ENCODE measurements at places on chromosomes 2 and 18. TPM values are rescaled to one million over a fixed set of nuclear protein-coding genes. Genes with fewer than 3 reads are reported as not detected.

DNA sequence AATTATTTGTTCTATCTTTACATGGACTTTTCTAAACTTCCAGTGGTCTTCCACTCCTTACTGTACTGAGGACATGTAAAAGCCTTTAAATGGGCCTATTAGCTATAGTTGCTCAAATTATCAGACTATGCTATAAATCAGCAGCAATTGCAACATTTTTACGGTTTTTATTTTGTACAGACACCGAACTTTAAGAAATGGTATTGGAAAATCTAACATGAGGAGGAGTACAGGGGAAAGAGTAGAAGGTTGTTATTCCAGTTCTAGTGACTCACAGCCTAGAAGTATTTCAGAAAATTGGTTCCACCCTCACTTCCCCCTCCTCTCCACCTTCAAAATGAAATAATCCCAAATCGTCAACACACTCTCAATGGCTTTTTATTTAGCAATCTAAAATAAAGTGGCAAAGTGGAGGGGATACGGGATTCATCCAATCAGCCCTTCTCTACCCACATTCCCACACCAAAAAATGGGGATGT, 1.1 kb downstream of the NCKAP1 start:
- peaks cover 26% of the 10 kb centered on the region for H3K4me1 ChIP-seq
- peaks cover 3% of the 10 kb centered on the region for H3K27me3 ChIP-seq
- no peak overlapping the region for H3K27ac ChIP-seq
- H3K4me3 ChIP-seq: no peak overlapping the region
- no peaks in the 10 kb centered on the region for H3K36me3 ChIP-seq

GRCh38 chr2:16973586-16974286, 308.1 kb upstream of the CYRIA start:
- H3K36me3 ChIP-seq: no peaks in the 10 kb centered on the region
- H3K4me1 ChIP-seq: no peaks in the 10 kb centered on the region
- no peak for DNase-seq
- no peaks in the 10 kb centered on the region for H3K27me3 ChIP-seq
- no peak overlapping the region for H3K4me3 ChIP-seq

DNA sequence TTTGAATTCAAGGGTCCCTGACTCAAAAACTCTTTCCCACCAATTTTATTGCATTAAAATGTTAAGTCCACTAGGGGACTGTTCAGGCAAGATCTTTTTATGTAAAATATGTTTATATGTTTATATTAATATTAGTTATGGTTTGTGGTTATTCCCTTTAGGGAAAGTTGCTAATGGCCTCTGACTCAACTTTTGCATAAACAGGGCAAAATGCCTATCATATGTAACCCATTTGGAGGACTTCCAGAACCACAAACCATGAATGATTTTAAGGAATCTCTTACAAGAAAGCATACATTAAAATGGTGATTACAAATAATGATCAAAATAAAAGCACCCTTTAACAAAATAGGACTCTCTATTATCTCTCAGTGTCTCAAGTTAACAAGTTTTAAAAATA, 1484.5 kb upstream of the ZEB2 start:
- no peaks in the 10 kb centered on the region for H3K36me3 ChIP-seq
- H3K27ac ChIP-seq: no peak overlapping the region
- H3K27me3 ChIP-seq: no peaks in the 10 kb centered on the region

GRCh38 chr2:128695646-128696220, 377.1 kb upstream of the HS6ST1 start:
- no peak overlapping the region for H3K4me3 ChIP-seq
- no peaks in the 10 kb centered on the region for H3K4me1 ChIP-seq
- H3K27me3 ChIP-seq: no peaks in the 10 kb centered on the region

- H3K27ac ChIP-seq: no peak overlapping the region
- H3K4me1 ChIP-seq: peaks cover 29% of the 10 kb centered on the region
- no peaks in the 10 kb centered on the region for H3K27me3 ChIP-seq
- no peak overlapping the region for H3K4me3 ChIP-seq
- H3K36me3 ChIP-seq: no peaks in the 10 kb centered on the region
These were observed 279.7 kb upstream of the TRIB2 start for GRCh38 chr2:12436935-12437561.

The C2orf66 gene
- total RNA-seq: 0.53 TPM

GRCh38 chr2:152485954-152486736, 151.2 kb downstream of the FMNL2 start:
- DNase-seq: no peak
- no peak overlapping the region for H3K4me3 ChIP-seq
- H3K27ac ChIP-seq: no peak overlapping the region
- no peaks in the 10 kb centered on the region for H3K4me1 ChIP-seq
- H3K36me3 ChIP-seq: no peaks in the 10 kb centered on the region
- H3K27me3 ChIP-seq: no peaks in the 10 kb centered on the region

DNA sequence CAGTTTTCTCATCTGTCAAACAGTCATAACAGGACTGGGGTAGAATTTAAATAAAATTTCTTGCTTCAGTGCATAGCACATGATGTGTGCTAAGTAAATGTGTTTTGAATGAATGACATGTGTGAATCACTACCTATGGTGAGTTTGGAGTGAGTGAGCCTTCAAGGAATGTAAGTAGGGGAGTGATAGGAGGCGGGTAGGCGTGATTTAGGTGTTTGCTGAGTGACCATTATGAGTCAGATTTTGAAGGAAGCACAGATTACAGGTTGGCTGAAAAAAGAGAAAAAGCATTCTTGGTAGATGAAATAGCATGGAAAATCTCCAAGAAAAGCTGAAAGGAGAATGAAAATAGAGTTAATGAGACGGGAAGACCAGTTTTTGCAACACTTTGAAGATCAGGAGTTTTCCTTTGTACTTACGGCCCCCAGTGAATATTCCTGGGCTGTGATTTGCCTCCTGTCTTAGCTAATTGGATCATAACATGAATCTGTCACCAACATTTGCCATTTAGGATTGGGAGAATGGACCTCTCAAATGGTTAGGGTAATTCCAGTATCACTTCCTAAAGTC, 136.9 kb upstream of the GATA6 start:
- H3K4me1 ChIP-seq: no peaks in the 10 kb centered on the region
- no peaks in the 10 kb centered on the region for H3K36me3 ChIP-seq
- DNase-seq: no peak
- H3K27me3 ChIP-seq: no peaks in the 10 kb centered on the region

GRCh38 chr2:173602153-173602795, 247.6 kb downstream of the CDCA7 start:
- no peak overlapping the region for H3K4me3 ChIP-seq
- no peaks in the 10 kb centered on the region for H3K4me1 ChIP-seq
- H3K36me3 ChIP-seq: no peaks in the 10 kb centered on the region
- DNase-seq: no peak
- no peak overlapping the region for H3K27ac ChIP-seq

GRCh38 chr18:40375837-40376236, 1579.2 kb upstream of the PIK3C3 start:
- no peak overlapping the region for H3K27ac ChIP-seq
- no peak for DNase-seq
- no peaks in the 10 kb centered on the region for H3K27me3 ChIP-seq
- no peaks in the 10 kb centered on the region for H3K36me3 ChIP-seq

The C2orf15 gene
- 3.3 TPM for total RNA-seq

- H3K36me3 ChIP-seq: peaks cover 21% of the 10 kb centered on the region
- H3K4me1 ChIP-seq: no peaks in the 10 kb centered on the region
- H3K4me3 ChIP-seq: no peak overlapping the region
- no peak for DNase-seq
- no peaks in the 10 kb centered on the region for H3K27me3 ChIP-seq
These were observed 70.7 kb upstream of the TTN start for GRCh38 chr2:178877874-178878273.

DNA sequence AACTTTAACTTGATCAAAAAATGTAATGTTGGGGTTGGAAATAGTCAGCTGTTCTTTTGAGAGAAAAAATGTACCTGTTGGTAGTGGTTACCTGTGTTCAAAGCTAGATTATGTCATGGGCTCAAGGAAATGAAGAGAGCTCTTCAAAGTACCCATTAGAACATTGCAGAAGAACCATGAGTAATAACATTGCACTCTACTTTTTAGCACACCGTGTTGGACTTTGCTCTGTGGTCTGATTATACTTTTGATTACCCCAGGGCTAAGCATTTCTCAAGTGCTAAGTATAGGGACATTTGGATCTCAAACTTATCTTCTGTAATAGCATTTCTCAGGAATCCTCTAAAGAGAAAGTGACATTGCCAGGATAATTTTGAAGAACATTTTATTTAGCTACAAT, 1122.8 kb upstream of the CELF4 start:
- no peak overlapping the region for H3K4me3 ChIP-seq
- H3K4me1 ChIP-seq: no peaks in the 10 kb centered on the region
- no peak for DNase-seq
- no peaks in the 10 kb centered on the region for H3K36me3 ChIP-seq
- H3K27ac ChIP-seq: no peak overlapping the region
- no peaks in the 10 kb centered on the region for H3K27me3 ChIP-seq

DNA sequence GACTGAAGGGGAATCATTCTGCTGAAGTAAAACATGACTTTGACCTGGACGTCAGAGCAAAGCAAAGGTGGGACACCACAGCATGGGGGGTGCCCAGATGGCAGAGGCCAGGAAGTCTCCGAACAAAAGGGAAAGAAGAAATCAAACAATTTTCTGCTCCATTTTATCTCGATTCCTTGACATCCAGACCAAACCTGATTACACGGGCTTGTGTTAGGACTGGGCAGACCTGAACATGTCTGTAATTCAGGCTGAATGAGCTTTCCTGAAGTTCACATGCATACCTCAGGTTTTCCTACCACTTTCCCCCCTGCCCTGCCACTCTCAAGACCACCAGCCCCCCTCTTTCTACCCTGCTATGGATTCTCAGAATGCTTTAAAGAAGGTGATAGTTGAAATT, 44.8 kb upstream of the MEIS1 start:
- H3K4me1 ChIP-seq: no peaks in the 10 kb centered on the region
- no peak overlapping the region for H3K4me3 ChIP-seq
- DNase-seq: no peak
- H3K36me3 ChIP-seq: no peaks in the 10 kb centered on the region
- no peaks in the 10 kb centered on the region for H3K27me3 ChIP-seq

GRCh38 chr18:44678725-44679055, 2.0 kb upstream of the SETBP1 start:
- H3K27ac ChIP-seq: no peak overlapping the region
- H3K4me3 ChIP-seq: no peak overlapping the region
- no peaks in the 10 kb centered on the region for H3K36me3 ChIP-seq
- H3K4me1 ChIP-seq: no peaks in the 10 kb centered on the region
- peaks cover 9% of the 10 kb centered on the region for H3K27me3 ChIP-seq

The PNO1 gene
- total RNA-seq: 12.4 TPM

- no peak for DNase-seq
- H3K36me3 ChIP-seq: no peaks in the 10 kb centered on the region
- H3K27me3 ChIP-seq: no peaks in the 10 kb centered on the region
- H3K27ac ChIP-seq: no peak overlapping the region
These were observed 38.8 kb upstream of the DAPL1 start for GRCh38 chr2:158756331-158756730.

DNA sequence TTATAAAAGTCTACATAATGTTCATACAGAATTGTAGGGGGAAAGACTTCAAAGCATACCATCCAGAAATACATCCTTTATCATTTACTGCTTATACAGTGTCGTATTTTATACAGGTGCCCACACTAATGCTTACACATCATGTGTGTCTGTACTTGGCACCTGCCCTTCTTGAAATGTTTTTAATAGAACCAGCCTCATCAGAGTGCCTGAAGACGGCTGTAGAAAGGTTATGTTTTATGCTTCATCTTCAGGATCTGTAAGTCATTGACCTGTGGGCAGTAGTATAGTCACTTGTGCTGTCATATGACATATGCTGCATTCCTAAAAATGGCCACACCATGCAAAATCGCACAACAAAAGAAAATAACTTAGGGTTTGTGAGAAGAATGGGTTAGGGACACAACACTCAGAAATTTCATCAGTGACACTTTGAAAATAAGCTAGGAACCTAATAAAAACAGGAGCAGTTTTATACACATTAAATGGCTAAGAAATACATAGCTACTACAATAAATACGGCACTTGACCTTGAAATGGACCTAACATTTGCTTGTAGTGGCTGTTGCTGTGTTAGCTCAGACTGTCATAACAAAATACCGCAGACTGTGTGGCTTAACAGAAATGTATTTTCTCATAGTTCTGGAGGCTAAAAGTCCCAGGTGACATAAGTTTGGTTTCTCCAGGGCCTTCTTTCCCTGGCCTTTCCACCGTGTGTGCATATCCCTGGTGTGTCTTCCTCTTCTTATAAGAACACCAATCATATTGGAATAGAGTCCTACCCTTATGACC, 112.6 kb downstream of the CERS6 start:
- peaks cover 10% of the 10 kb centered on the region for H3K4me1 ChIP-seq
- no peaks in the 10 kb centered on the region for H3K27me3 ChIP-seq
- no peak for DNase-seq
- H3K27ac ChIP-seq: no peak overlapping the region
- no peaks in the 10 kb centered on the region for H3K36me3 ChIP-seq
- no peak overlapping the region for H3K4me3 ChIP-seq

- DNase-seq: no peak
- H3K36me3 ChIP-seq: peaks cover 78% of the 10 kb centered on the region
- H3K4me1 ChIP-seq: no peaks in the 10 kb centered on the region
- no peaks in the 10 kb centered on the region for H3K27me3 ChIP-seq
- no peak overlapping the region for H3K4me3 ChIP-seq
- no peak overlapping the region for H3K27ac ChIP-seq
These were observed 56.4 kb upstream of the KCNG2 start for GRCh38 chr18:79741362-79741700.

- H3K4me3 ChIP-seq: no peak overlapping the region
- no peak for DNase-seq
- H3K4me1 ChIP-seq: no peaks in the 10 kb centered on the region
- no peaks in the 10 kb centered on the region for H3K36me3 ChIP-seq
- no peak overlapping the region for H3K27ac ChIP-seq
- no peaks in the 10 kb centered on the region for H3K27me3 ChIP-seq
These were observed 160.8 kb downstream of the KLHL29 start for GRCh38 chr2:23545811-23546210.

The ALPI gene
- not detected for total RNA-seq

The GLI2 gene
- total RNA-seq: not detected

GRCh38 chr18:48030616-48031480, 100.4 kb upstream of the SMAD2 start:
- no peaks in the 10 kb centered on the region for H3K36me3 ChIP-seq
- H3K27ac ChIP-seq: no peak overlapping the region
- H3K4me1 ChIP-seq: no peaks in the 10 kb centered on the region
- no peak for DNase-seq
- no peak overlapping the region for H3K4me3 ChIP-seq

DNA sequence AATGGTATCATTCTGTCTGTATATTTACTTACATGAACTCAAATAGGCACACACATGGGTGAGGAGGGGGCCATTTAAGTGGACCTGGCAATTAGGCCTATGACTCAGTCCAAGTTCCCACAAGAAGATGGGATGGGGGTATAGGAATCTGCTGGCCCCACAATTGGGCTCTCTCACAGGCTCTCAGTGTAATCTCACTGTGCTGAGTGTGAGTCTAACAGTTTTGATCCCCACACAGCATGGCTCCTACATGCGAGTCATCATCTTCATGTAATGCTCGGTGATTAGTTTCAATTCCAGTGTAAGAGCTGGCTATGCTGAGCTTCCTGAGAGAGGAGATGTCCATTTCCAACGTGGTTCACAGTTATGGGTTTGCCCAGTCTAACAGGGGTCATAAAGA, 114.0 kb downstream of the GATA6 start:
- no peaks in the 10 kb centered on the region for H3K27me3 ChIP-seq
- H3K4me3 ChIP-seq: no peak overlapping the region
- H3K4me1 ChIP-seq: peaks cover 16% of the 10 kb centered on the region
- no peak for DNase-seq
